HepG2 (cell line): ENCODE measurements at places on chromosomes 6 and 20.

- DNase-seq, result no peak
These were observed at the start of gene RHAG for GRCh38 chr6:49636713-49637349. Gene RHAG, minus strand, starts transcription at chr6:49636839. Its CDS starts 27 bp downstream, at chr6:49636812.

GRCh38 chr6:140979642-140980091 is 1153.1 kb upstream of the GJE1 start:
- DNase-seq, result no peak

DNA sequence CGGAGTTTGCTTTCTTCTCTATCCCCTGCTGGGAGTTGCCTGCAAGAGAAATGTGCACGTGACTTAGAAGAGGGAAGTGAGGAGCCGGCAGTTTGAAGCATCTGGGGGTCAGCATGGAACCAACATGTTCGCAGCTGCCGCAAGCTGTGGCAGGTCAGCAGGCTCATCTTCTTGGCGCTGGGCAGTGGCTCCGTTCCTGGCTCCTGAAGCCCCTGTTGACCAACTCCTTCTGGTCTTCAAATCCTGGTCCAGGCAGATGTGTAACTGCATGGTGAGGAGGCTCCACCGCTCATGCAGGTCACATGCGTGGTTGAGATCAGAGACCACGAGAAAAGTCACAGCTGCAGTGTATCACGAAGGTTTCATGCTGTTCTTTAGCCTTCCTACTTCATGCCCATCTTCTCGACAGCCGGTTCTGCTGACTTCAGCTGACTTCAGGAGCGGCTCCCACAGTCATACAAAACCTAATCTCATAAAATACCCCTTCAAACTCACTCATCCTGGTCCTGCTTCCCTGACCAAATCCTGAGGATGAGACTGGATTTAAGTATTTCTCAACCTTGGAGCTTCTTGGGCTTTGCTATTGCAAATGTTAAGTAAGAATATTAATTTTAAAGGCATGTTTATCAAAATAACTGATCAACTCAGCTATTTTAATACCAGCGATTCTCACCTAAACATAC is 44.9 kb upstream of the BCAS1 start:
- no peak for DNase-seq

- DNase-seq, result no peak
These were observed 75.2 kb downstream of the RAMACL start for GRCh38 chr6:166511316-166511715.

DNA sequence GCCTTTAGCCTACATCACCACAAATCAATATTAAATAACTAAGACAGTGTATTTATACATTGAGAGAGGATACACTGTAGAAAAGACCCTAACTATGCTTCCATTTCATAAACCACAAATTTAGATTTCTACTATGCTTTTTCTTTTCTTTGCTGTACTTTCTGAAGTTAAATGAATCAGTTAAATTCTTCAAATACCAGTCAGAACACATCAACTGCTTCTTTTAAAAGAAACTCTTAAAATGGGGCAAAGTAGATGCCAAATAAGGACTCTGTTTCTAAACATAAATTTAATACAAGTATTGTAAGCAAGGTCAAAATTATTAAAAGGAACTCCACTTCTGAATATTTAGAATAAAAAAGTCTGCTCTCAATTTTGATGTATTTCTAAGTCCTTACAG is 76.9 kb downstream of the GMDS start:
- DNase-seq, result no peak

GRCh38 chr20:44796311-44796710 is 14.0 kb downstream of the RIMS4 start:
- no peak for DNase-seq

DNA sequence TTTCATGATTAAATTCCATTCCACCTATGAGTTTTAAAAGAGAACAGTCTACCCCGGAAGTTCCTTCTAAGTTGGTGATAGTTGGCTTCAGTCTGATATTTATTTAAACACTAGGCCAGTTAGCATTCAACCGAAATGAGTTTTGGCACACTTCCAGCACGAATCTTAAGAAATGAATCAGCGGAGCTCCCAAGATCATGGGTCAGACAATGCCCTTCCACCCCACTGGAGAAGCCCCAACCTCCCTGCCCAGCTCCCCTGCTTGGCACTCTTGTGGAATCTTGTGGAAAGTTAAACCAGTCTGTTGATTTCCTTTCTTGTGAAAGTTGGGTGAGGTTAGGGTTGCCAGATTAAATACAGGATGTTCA is 64.3 kb downstream of the MKKS start:
- DNase-seq, result no peak

DNA sequence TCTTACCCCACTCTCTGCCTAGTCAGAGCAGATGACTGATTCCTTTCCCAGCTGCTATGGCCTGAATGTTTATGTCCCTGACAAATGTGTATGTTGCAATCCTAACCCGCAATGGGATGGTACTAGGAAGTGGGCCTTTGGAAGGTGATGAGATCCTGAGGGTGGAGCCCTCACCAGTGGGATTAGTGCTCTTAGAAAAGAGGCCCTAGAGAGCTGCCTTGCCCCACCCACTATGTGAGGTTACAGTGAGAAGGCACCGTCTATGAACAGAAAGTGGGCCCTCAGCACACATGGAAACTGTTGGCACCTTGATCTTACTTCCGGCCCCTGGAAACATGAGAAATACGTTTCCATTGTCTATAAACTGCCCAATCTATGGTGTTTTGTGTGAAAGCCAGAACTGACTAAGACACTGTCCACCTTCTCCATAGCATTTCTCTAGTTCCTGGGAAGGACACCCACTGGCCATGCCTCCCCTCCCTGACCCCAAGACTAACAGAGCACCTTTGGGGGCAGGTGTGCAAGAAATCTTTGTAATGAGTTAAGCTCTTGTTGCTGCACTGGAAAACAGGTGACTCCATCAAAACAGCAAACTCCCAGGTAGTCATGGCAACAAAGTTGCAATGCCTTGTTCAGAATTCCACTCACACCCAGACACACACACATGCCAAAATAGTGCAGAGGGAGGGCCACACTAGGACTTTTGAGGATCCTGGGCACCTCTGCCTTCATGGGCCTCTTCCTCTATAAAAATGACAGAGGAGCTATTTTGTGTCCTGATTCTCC is 16.2 kb downstream of the GABRR2 start:
- DNase-seq, result peak; percentile 51

- DNase-seq, result peak; percentile 34
These were observed 28.5 kb downstream of the C6orf15 start for GRCh38 chr6:31083742-31084354.

DNA sequence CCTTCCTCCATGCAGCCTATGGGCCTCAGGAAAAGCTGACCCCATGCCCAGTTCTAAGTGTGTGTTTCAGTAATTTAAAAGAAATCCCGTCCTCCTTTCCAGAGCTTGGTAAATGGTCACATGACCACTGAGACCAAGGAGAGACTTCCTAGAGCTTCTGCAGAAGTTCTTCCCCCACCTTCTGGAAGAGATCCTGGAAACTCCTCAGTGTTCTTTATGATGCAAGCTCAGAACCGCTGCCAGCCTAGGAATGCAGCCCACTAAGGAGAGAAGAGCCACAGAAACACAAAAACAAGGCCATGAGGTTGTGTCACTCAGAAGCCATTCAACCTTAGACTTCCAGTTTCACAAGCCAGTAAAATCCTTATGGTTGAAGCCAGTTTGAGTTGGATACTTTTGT is 348.4 kb downstream of the TPBG start:
- no peak for DNase-seq

DNA sequence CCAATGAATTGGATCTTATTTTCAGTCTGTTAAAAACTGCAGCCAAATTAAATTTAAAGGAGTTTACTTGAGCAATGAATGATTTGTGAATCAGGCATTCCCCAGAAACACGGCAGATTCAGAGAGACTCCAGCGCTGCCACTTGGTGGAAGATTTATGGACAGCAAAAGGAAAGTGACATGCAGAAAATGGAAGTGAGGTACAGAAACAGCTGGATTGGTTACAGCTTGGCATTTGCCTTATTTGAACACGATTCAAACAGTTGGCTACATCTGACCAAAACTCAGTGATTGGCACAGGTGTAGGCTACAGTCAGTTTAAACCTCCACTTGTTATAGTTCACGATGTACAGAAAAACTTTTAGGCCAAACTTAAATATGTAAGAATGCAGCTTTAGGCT is 257.6 kb upstream of the IMPG1 start:
- no peak for DNase-seq

DNA sequence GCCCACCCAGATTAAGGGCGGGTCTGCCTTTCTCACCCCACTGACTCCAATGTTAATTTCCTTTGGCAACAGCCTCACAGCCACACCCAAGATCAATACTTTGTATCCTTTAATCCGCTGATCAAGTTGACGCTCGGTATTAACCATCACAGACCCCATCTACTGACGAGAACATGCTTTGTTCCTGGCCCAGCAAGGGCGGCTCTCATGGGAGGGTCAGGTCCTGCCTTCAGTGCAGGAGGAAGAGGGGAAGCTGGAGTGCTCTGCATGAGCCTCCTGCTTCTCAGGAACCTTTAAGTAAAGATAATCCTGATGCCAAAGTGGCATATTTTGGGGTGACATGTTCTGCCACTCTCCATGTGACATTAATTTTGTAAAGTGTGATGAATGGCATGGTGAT is 8.3 kb downstream of the KIF25 start:
- no peak for DNase-seq

DNA sequence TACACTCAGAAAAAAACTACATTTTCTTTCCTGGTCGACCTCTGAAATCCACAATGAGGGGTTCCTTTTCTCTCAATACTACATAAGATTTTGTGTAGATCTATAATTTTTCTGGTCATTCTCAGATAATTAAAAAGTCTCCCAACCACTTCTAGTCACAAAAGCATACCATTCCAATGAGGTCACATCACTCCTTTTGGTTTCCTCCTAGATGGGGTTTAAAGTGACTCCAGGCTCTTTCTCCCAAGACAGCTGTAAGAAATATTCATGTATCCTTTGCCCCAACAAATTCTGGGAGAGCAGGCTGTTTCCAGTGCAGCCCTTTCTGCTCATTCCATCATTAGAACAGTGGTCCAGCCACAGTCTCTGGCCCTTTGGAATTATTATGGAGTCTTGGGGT is 43.1 kb upstream of the BEND6 start:
- DNase-seq, result no peak

GRCh38 chr20:10721137-10721896 is 47.5 kb upstream of the JAG1 start:
- DNase-seq, result no peak

DNA sequence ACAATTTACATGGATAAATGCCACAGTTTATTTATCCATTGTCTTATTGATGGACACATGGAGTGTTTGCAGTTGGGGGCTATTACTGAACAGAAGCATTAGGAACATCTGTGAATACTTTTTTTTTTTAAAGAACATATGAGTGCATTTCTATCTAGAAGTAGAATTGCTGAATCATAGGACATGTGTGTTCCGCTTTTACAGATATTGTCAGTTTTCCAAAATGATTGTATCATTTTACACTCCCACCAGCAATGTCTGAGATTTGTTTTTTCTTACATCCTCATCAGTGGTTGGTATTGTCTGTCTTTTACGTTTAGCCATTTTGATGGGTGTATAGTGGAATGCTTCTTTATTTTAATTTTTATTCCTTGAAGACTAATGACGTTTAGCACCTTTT is 42.0 kb upstream of the ASIP start:
- DNase-seq, result no peak

DNA sequence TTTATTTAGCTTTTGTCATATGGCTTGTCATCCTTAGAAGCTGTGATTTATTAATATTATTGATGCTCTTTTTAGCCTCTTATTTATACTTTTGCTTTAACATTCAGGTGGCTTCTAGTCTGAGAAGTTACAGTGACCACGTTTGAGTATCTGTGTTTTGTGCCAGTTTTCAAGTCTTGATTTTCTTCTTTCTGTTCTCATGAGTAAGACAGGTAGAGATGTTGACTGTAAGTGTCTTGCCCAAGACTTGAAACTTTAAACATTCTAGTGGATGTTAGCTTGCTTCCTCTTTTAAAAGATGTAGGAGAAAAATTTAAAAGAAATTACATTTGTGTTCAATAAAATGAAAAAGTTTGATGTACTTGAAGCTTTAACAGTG is 122.6 kb downstream of the LRRC1 start:
- no peak for DNase-seq

DNA sequence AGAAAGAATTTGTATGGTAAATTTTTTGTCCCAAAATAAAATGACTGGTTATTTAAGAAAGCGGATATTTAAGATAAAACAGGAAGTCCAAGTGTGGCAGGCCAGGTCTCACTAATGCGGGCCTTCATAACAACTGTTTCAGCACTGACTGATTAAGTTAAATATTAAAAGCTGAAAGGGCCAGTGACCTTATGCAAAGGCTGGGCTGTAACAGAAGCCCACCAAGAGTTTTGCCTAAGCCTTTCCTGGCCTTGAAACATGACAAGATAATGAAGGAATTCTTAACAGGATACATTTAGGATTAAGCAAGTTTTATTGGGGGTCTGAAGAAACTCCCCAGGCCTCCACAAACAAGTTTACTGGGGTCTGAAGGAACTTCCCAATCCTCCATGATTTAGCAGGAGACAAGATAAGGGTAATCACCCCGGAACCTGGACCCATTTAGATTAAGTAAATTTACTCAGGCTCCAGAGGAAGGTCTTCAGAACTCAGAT is 36.3 kb downstream of the ZNF133 start:
- peak; percentile 69 for DNase-seq

- no peak for DNase-seq
These were observed 267.4 kb upstream of the CDH4 start for GRCh38 chr20:60984666-60985065.

DNA sequence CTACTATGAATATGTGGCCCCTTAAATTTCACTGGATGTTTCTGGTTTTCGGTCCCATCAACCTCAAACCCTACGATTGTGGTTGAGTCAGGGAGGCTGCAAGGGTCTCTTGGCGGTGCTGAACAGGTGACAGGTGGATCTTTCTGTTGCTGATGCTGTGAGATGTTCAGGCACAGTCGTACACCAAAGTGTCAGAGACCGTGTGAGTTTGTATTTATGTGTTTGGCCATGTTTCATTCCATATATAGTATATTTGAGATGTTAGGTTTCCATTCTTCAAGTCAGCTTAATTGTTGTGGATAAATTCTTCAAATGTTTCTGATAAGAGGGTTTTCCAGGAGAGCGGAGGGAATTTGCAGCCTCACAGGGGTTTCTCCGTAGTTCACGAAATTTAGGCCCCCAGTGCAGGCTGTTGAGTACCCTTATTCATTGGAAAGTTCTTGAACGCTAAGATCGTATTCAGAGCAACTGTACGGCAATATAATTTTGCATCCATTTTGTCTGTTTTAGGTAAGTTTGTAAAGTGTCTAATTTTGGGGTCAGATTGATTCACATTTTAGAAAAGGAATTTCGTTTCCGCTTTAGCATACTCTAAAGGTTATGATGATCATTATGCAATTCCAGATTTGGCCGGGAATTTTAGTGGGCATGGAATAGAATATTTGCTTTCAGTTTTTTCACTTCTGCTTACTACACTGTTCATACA is 1.2 kb downstream of the TAB2 start:
- peak; percentile 21 for DNase-seq

- DNase-seq, result no peak
These were observed 142.7 kb downstream of the PTPRT start for GRCh38 chr20:43046966-43047365.
